Stimulated activated CD8-positive, alpha-beta memory T cell treated with anti-CD3 and anti-CD28 coated beads, Interleukin-4, amount 100 ng/mL, for 4 hours (primary cell): ENCODE measurements at places on chromosomes 11 and 22.

GRCh38 chr22:24434471-24435322 is 7.3 kb downstream of the ADORA2A start:
- peak; percentile 66 for DNase-seq

GRCh38 chr22:41429951-41430332 is 16.7 kb downstream of the TOB2 start:
- no peak for DNase-seq

- no peak for DNase-seq
These were observed 33.8 kb upstream of the OR9G4 start for GRCh38 chr11:56782167-56782847.

- DNase-seq, result no peak
These were observed 65.2 kb upstream of the A4GALT start for GRCh38 chr22:42785706-42786499.

DNA sequence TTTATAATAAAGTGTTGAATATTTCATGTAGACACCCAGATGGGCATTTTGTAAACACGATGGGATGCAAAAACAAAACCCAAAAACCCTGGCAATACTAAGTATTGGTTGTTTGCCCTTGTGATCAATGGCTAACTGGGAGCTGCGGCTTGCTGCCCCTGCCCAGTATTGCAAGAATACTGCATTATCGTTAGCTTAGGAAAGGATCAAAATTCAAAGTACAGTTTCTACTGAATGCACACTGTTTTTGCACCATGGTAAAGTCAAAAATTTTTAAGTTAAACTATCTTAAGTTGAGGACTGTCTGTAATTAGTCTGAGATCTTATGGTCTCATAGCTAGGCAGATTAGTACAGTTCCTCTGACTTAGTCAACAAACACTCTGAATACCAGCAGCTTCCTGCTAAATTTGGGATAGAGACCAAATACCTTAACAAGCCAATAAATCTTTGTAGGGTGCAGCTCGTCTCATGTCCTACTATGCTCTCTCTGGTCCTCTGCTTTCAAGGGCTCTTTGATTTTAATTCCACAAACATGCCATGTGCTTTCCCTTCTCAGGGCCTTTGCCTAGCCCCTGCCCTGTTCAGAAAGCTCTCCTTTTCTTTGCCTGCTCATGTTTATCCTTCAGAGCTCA is 4.0 kb downstream of the CCDC90B start:
- DNase-seq, result no peak

DNA sequence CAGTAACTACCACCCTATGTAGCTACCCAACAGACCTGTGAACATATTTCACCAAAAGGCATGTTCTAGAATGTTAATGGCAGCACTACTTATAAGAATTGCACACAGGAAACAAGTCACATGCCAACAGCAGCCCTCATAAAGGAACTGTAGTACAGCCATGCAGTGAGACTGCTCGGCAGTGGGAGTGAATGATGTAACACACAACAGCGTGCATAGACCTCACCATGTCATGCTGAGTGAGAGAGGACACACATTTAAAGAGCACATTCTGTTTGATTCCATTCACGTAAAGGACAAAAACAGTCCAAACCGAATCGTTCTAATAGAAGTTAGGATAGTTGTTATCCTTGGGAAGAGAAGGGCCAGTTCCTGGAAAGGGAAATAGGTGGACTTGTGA is 27.2 kb upstream of the KIRREL3 start:
- no peak for DNase-seq

DNA sequence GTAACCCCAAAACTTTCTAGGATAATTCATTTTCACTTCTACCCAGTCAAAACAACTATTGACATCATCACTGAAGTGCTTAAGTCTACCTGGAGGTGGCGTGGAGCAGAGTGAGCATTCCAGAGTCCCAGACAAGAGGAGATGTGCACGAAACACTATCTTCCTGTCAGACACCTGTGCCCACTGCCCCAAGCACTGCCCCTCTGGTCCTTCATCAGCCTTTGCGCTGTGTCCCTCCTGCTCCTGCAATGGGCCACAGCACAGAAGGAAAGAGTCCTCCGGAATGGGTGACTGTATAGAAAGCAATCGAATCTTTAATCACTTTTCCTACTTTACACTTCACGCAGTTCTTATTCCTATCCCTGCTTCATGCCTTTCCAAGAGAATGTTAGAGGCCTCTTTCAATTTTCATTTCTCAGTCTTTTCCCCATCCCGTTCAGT is 512 bp upstream of the GRIA4 start:
- DNase-seq, result no peak

DNA sequence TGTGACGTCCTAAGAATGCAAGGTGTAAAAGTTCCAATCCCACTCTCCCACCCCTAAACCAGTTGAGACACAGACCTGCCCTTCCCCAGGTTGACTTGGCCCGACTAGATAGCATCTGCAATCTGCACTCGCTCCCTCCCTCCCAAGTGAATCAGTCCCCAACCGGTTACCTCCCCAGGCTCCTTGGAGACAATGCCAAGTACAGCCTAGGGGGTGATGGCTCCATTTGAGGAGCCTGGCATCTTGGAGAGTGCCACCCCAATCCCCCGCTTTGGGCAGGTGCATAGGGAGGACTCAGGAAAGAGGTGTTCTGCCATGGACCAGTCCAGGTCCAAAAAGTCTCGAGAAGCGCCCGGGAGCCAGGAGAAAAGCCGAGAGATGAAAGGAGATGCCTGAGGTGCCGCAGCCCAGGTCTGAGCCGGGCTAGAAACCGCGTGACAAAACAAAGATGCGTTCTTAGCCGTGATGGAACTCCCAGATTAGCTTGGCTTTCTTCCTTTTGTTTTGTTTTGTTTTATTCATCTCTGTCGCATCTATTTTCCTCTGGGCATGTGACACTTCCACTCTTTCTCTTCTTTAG is 18.7 kb upstream of the SNX32 start:
- no peak for DNase-seq
